ENCODE measurements at places on chromosomes 16 and 17.
A peak's percentile ranks its signal among the peaks of the same experiment; 100 is the strongest.

GRCh38 chr17:4738136-4739121, 1.2 kb upstream of the ZMYND15 start:
- DNase-seq: no peak

GRCh38 chr17:76329664-76330063, 21.6 kb upstream of the QRICH2 start:
- DNase-seq: peak; percentile 21

DNA sequence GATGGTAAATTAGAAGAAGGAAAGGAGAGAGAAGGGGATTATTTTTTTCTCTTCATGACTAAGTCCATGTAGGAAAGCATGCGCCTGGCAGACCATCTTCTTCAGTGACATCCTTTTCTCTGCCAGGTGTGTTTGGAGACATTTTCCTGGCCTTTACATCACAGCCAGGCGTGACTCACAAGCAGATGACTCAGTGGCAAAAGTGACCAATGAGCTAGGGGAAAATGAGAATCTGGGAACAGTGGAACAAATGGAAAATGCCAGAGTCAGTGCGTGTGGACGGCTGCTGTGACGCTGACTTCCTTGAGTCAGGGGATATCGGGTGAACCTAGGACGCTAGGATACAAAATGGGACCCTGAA, 9.4 kb downstream of the KIAA0513 start:
- DNase-seq: peak; percentile 92

GRCh38 chr17:48545022-48545375, at the start of gene HOXB2:
Gene HOXB2, minus strand, starts transcription at chr17:48545109. Its CDS starts 198 bp downstream, at chr17:48544911.
- DNase-seq: no peak

DNA sequence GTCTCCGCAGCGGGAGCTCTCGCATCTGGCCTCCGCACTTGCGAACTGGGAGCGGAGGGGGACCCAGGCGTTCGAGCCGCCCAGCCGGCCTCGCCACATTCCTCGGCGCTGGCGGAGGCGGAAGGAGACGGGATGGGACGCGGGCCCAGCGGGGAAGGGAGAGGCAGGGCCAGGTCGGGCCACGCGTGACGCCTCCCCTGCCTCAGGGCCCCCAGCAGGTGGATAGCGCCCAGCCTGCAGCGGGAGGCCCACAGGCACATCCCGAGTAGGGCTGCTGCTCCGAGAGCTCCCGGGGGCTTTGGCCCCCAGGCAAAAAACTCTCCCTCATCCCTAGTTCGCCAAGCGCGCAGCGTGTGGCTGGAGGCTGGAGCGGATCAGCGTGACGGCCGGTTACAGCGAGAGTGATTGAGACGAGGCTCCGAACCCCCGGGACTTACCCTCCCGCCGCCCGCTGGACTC, 800 bp downstream of the PLEKHH3 start:
- DNase-seq: peak; percentile 87

DNA sequence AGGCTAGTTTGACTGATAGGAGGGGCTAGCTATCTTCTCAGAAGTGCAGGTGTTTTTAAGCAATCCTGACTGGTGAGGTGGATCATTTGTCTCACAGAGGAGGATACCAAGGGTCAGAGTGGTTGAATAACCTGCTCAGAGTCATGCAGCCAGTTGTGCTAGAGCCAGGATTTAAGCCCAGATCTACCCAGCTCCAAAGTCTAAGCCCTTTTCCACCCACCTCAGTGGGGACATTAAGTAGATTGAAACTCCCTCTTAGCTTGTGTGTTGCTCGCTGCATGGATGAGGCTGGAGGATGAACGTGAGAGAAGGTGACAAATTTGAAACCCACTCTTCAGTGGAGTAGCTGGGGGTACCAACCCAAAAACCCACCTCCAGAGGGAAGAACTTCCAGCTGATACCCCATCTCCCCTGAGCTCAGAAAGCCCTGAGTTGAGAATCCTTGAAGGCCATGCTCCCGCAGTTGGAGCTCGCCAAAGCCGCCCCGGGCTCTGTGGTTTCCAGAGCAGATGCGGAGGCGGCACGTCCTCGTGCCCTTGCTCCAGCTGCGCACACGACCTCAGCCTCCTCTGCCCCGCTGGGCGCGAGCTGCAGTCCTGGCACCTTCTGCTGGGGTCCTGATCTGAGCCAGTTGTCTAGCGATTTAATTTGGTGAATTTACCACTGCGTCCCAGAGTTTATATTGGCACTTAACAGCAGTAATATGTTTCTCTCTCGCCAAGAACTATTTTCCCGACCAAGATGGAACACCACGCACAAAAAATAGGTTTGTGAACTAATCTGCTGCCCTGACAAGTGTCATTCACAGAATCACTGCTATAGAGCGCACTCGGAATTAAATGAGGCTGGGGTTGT, 159.5 kb downstream of the CCDC182 start:
- DNase-seq: no peak
